ENCODE measurements at places on chromosomes 13 and 19.

- no peak for DNase-seq
Observed at GRCh38 chr13:26697069-26697955, 63.3 kb downstream of the GPR12 start.

DNA sequence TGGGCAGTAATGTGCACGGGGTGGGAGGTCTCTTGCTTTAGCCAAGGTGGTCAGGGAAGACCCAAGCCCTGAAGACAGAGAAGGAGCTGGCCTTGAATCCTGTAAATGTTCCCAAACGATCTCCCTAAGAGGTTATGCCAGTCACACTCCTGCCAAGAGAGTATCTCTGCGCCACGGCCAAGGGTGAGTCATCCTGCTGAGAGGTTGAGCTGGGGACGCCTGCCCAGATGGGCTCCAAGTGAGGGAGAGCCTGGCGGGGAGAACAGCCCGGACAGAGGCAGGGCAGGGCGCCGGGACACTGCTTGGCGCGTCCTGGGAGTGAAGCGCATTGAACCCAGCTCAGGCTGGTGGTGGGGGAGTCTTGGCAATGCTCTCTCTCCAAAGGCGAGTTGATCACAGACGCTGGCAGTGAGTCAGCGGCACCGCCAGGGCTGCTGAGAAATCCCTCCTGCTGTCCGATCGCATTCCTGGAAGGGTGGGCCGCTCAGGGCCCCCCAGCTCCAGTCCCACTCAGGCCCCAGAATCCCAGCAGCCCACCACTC, 16.4 kb downstream of the SULT2B1 start:
- DNase-seq, result no peak

DNA sequence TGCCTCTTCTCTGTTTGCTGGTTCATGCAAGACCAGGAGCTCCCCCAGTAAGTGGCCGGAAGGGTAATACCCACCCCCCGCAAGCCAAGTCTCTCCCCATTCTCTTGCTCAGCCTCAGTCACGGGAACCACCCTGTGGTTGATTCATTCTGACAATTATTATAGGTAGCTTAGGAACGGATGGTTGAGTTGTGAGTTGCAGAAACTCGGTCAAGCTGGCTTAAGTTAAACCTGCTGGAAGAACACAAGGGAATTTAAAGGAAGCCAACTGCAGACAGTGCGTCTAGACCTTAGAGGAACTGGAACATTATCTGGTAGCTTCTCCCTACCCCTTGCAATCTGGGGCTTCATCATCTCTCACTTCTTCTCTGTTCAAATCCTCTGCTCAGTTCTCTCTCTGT, 8.9 kb downstream of the FPR1 start:
- DNase-seq, result no peak

GRCh38 chr13:49625392-49626079, 2.8 kb upstream of the ARL11 start:
- DNase-seq, result no peak

GRCh38 chr13:66781241-66781640, 448.9 kb downstream of the PCDH9 start:
- DNase-seq, result no peak

DNA sequence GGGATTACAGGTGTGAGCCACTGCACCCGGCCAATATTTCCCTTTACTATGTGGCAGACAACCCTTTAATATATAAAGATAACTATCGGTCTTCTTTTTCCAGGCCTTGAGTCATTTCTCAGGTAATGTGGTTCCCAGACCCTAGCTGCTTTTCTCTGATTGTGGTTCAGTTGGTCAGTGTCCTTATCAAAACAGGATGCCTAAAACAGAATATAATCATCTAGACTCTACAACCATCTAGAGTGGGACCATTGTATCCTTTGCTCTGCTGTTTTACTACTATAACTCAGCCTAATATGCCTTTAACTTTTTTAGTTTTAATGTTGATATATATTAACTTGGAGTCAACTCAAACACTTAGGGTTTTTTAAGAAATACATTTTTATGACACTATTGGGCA, 30.0 kb upstream of the HMGB1 start:
- DNase-seq, result no peak

- DNase-seq, result no peak
Observed at GRCh38 chr19:54247106-54247930, 4.7 kb upstream of the LILRA6 start.

- DNase-seq, result no peak
Observed at GRCh38 chr13:99987154-99988019, 5.8 kb downstream of the ZIC2 start.

DNA sequence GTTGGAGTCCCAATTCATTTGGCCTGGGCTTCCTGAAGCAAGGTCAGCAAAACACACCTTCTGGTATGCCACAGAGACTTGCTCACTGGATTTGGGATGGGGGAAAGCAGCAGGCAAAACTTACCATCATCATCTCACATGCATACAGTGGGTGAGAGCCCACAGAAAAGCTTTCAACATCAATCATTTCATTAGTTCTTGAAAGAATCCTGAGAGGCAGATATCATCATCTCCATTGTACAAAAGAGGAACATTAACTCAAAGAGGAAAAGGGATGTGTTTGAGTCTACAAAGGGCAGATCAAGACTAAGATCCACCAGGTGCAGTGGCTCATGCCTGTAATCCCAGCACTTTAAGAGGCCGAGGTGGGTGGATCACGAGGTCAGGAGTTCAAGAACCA, 6.4 kb downstream of the WDR87 start:
- no peak for DNase-seq

- DNase-seq, result no peak
Observed at GRCh38 chr13:98429977-98430736, 146.8 kb downstream of the STK24 start.

GRCh38 chr19:1872807-1873523, 9.6 kb upstream of the KLF16 start:
- no peak for DNase-seq

DNA sequence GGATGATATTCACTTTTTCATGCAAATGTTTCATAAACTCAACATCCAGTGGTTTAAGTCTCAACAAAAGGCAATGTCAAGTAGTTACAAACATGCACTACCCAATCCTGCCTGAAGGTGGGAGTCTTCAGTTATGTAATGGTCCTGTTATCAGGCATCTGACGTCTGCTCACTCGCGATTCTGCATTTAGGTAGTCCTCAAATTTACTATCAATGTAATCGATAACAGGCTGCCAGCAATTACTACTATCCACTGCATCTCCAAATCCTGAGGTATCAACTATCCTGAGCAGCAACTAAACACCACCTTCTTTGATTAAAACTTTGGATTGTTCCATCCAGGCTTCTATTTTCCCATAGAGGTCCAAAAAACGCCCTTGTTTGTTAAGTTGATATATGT, 51.2 kb downstream of the NLRP12 start:
- DNase-seq, result peak; percentile 10

DNA sequence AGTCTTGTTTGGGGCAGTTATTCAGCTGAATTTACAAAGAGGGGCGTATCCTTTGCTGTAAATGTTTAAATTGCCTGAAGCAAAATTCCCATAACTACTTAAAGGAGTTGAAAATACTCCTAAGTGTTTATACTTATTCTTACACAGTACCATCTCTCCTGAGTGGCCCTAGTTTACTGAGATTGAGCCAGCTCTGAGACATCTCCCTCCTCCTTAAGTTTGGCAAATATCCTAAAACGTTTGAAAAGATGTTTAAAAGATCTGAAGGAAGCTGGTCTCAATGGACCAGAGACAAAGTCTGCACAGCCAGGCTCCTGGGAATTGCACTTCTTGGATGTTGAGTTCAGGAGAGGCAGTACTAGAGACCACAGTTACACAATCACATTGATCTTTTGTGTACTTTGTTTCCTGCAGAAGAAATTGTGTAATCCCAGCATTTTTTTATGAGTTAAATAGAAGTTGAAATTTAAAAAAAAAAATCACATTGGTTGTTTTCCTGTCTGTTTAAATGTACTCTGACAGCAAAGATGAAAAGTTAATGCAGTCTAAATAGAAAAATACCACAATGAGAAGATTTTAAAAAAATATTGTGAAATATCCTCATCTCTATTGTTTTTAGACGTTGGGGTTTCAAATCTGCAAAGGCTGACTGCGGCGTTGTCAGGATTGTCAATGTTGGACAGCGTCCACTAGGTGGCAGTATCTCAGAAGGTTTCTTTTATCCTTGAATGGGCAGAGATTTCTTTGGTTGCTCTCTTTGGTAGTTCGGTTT, 20.7 kb downstream of the TNFSF11 start:
- peak; percentile 12 for DNase-seq

GRCh38 chr19:9700229-9700981, 25.5 kb upstream of the ZNF562 start:
- no peak for DNase-seq

- no peak for DNase-seq
Observed at GRCh38 chr13:95641291-95642027, 3.0 kb downstream of the DZIP1 start.

- no peak for DNase-seq
Observed at GRCh38 chr13:86900906-86901305, 770.3 kb upstream of the SLITRK5 start.

- DNase-seq, result no peak
Observed at GRCh38 chr19:21432590-21432989, 35.7 kb downstream of the ZNF493 start.

DNA sequence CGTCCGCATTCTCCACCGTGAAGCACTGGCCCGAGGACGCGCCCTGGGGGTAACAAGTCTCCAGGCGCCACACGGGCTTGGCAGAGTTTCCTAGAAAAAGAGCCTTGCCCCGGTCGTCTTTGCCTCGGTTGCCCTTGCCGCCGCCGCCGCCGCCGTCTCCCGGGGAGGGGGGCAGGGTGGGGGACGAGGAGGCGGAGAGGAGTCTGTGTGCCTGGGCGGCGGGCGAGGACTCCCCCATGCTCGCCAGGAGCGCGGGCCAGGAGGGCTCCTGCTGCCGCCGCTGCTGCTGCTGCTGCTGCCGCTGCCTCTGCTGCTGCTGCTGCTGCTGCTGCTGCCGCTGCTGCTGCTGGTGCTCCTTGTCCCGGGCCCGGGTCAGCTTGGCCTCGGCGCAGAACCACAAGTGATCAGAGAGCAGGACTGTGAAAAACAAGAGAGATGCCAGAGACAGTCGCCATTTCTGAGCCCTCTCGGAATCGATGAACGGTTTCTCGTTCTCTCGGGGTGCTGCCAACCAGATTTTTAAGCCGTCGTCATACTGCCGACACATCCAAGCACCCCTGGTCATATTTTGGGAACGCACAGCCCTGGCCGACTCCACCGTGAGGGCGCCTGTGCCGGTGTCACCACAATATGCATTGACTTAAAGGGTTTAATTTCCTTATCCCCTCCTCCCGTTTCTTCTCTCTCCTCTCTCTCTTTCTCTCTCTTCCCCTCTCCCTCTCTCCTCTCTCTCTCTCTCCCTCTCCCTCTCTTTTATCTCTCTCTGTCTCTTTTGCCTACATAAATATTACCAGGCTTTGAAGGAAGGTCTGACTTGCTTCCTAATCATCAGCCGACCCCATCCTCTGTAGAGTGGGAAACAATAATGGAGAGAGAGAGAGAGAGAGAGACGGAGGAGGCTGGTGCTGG, 349.1 kb downstream of the LIG4 start:
- DNase-seq, result no peak

DNA sequence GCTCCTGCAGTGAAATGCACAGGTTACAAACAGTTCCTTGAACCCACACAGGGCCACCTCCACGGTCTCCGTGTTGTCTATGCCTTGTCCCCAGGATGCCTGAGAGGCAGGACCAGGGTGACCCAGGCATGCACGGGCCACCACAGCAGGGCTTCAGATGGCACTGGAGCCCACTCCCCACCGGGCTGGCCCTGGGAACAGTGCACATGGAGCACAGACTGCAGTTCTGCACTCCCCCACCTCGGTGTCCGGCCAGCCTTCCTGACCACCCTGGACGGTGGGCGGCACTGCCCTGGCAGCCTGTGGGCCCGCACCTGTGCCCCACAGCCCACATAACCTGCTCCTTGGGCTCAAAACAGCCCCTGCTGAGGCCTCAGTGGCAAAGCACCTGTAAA, 14.3 kb upstream of the SLC35E1 start:
- no peak for DNase-seq

- DNase-seq, result no peak
Observed at GRCh38 chr13:104773775-104774174, 1707.6 kb upstream of the SLC10A2 start.

GRCh38 chr13:94087100-94087499, 392.4 kb downstream of the DCT start:
- DNase-seq, result no peak

GRCh38 chr19:58562122-58563033, 4.0 kb upstream of the UBE2M start:
- no peak for DNase-seq

GRCh38 chr19:1851654-1852580, 3.6 kb upstream of the REXO1 start:
- DNase-seq, result no peak

DNA sequence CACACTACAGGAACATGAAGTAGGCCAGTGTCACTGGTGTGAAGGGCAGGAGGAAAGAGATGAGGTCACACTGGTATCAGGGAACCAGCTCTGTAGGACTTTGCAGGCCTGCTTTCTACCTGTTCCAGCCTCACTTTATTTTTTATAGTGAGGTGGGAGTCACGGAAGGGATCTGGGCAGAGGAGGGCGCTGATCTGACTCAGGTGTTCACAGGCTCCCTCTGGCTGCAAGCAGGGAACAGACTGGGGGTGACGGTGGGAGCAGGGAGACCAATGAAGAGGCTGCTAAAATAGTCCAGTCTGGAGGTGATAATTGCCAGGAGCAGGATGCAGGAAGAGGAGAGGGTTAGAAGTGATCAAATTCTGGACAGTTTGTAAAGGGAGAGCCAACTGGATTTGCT, 2.8 kb downstream of the THAP8 start:
- no peak for DNase-seq

DNA sequence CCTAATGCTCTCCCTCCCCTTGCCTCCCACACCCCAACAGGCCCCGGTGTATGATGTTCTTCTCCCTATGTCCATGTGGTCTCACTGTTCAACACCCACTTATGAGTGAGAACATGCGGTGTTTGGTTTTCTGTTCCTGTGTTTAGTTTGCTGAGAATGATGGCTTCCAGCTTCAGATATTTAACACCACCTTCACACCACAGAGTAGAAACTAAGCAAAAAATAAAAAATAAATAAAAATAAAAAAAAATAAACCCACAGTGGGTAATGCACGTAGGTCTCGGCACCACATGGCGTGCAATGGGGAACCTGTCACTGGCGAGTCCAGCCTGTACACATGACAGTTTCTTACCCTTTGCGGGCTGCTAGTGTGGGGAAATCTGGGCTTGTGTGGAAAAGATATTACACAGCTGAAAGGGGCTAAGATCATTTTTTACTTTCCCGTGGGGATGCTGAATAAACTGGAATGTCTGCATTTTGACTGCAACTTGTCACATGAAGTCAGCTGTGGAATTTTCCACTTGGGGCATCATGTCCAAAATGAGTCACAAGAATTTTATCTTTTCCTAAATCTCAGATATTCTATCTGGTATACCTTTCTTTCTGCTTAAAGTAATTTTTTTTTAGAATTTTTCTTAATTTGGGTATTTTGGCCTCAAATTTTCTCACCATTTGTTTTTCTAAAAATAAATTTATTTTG, 170.5 kb downstream of the IRS2 start:
- DNase-seq, result no peak

Data from bone marrow (tissue), 2 donors.